ENCODE measurements at places on chromosomes 16 and 17.

DNA sequence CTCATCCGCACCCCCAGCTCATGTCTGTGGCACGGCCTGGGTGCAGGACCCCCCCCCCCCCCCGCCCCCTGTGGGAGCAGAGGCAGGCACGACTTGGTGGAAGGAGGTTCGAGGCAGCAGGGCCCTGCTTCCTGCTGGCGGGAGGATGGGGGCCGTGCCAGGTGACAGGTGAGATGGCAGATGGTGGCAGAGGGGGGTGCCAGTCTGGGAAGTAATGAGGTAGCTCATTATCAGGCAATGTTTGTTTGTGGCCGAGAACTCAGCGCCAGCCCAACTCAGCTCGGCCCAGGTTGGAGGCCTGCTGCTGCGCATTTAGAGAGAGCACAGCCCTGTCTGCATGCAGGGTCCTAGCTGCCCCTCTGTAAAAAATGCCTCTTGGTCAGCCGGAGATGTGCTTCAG, 40.1 kb upstream of the JPH3 start:
- no peak for DNase-seq

GRCh38 chr16:29972500-29972899, 1.2 kb upstream of the TAOK2 start:
- no peak for DNase-seq

GRCh38 chr16:83995754-83996153, 27.7 kb downstream of the NECAB2 start:
- no peak for DNase-seq

- no peak for DNase-seq
Observed at GRCh38 chr16:66358231-66358630, 8.3 kb upstream of the CDH5 start.

DNA sequence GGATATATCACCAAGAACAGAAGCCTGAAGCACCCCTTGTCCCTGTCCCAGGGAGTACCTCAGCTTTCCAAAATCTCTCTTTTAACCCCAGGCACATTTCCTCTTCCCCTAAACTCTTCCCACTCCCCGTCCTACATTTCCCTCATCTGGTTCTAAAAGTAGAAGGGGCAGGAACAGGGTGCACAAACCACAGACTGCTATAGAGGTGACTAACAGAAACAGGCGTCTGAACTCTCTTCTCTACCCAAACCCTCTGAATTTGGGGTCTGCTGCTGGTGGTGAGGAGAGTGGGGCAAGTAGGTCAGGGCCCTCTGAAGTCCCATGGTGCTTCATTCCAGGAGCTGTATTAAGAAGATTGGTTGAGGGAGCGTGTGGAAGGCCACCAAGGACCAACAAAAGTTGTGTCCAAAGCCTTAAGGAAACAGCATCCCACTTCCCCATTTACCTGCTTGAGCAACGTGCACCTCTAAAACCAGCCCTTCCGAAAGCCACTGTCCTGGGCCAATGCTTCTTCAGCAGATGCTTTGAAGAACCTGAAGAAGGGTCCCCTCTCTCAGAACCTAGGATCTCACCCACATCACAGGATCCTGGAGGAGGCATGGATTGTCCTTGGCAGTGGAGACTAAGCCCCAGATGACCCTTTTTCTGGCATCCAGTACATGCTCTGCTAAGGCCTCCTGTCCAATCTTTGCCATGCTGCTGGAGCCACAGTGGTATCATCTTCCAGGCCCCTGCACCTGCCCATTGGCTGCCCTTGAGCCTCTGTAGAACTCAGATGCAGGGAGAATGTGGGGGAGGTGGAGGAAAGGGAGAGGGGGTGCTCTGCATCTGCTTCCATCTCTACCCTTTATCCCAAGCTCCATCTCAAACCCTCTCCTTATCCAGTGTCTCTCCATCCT, 5.7 kb upstream of the NR1D1 start:
- no peak for DNase-seq

- DNase-seq = no peak
Observed at GRCh38 chr16:57163842-57164241, 22.0 kb downstream of the PSME3IP1 start.

- DNase-seq = no peak
Observed at GRCh38 chr17:62974788-62975187, 8.8 kb downstream of the TANC2 start.

- peak; percentile 80 for DNase-seq
Observed at GRCh38 chr17:76623271-76624146, 20.0 kb downstream of the ST6GALNAC1 start.

DNA sequence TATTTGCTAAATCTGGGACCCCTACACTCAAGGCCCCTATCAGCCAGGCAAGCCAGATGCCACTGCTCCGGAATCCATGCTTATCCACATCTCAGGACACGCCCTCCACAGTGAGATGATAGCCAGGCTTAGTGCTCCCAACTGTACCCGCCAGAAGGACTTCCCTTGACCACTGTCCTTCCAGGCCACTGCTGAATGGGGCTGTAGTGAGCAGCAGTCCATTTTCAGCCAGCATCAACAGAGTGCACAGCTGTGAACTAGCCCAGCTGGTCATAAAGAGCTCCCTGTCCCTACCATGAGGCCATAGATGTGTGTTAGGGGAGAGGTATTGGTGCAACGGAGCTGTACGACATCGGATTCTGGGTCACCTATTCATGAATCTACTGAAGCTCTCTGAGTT, 13.0 kb upstream of the MED9 start:
- DNase-seq = no peak

- no peak for DNase-seq
Observed at GRCh38 chr17:31584438-31585279, 193.2 kb downstream of the RAB11FIP4 start.

DNA sequence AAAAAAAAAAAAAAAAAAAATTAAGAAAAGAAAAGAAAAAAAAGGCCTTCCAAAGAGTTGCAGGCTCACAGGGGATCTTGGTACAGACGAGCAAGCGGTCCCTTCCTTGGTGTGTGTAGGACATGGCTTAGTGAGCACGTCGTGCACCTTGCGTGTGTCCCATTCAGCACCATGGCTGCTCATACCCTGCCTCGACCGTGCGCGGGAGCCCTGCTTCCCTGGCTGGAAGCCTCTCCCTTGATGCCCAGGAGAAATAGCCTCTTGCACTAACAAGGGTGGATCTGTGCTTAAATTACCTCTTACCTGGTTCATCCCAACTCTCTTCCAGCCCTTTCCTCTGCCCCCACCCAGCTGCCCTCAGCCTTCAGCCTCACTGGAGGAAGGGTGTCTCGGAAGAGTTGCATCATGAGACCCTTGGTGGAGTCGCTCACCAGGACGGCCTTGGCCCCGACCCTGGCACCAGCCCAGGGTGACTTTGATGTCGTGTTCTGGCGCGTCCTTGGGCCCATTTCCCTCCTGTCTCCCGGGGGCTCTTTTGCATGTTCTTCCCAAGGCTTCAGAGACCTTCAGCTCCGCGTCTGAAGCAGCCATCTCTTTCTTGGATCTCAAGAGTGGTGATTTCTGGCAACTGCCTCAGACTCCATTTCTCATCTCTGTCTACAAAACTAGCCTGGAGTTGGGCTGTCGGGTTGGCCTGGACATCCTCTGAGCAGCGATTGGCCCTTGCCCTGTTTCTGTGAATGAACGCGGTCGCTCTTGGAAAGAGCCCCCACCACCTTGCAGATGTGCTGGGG, 127.2 kb downstream of the CMIP start:
- no peak for DNase-seq

DNA sequence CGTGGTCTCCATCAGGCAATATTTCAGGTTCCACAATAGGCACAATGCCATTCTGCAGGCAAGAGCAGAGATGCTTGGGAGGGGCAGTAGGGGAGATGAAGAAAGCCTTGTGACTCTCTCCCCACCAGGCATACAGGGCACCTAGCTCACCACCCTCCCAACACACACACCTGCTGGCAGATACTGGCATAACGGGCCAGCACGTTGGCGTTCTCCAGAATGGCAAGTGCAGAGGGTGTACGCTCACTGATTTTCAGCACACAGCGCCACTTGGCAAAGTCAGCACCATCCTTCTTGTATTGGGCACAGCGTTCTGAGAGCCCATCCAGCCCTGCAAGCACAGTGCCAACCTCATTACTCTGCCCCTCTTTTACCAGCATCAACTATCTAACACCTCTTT, 2.2 kb downstream of the ALDOC start:
- no peak for DNase-seq
